MM.1S (cell line): ENCODE measurements at places on chromosomes 2 and 18.

DNA sequence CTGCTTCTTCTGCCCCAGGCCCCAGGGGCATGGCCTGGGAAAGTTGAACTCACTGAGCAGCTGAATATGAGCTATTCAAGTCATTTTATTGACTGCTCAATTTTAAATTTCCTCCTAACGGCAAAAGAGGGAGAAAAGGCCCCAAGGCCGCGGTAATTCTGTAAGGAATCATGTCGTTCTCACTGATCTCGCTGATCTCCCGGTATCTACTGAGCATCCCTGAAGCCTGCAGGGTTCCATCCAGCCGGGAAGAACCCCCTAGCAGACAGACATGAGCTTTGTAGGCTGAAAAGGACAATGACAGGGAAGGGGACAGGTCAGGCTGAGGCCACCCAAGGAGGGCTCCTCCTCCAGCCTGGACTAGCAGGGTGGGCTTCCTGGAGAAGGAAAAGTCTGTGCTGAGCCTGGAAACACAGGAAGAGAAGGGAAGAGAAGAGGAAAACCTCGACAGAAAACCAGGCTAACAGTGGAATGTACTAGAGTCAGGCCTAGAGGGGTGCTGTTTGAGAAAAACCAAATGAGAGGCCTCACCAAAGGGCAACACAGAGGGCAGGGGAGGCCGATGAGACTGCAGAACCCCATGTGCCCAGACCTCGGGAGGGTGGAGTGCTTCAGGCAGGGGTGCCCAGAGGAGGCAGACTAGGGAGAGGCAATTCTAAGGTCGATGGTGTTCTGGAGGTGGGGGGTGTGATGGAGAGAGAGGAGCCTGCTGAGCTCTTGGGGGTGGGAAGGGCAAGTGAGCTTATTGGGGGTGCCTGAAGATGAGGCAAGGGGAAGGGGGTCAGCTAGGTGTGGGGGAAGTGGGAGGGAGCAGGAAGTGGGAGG, 2.9 kb upstream of the NPPC start:
- no peak for DNase-seq

DNA sequence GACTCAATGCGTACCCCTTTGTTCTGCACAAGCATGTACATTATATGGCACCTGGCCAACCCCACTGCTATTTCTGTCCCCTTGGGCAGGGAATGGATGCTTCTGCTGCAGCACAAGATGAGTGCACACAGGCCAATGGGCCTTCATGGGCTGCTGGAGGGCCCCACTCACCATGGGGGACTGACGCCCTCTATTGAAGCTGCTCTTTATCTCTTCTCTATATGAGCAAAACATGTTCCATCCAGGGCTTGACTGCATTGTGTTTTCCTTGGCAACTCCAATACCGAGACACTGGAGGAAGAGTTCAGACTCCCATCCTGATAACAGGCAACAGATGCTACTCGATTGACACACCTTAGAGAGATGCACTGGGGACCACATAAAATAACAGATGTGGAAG, 251.6 kb upstream of the NCKAP5 start:
- DNase-seq, result no peak

GRCh38 chr2:232505856-232506255, 14.3 kb upstream of the PRSS56 start:
- no peak for DNase-seq

DNA sequence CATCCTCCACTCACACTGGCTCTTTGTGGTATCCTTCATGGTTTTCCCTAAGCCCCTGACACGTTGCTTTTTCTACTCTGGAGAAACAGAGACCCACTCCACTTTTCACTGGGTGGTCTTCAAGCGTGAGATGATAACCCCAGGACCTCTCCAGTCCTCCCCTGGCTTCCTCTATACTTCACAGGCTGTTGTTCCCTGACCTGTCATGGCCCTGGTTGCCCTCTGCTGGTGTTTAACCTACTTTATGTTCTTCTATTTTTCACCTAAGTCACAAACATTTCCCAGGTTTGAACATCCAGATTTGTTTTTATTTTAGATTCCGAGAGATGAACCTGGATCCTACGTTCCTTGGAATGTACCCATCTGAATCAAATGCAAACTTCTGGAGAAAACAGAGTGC, 84.5 kb downstream of the AOX1 start:
- no peak for DNase-seq

DNA sequence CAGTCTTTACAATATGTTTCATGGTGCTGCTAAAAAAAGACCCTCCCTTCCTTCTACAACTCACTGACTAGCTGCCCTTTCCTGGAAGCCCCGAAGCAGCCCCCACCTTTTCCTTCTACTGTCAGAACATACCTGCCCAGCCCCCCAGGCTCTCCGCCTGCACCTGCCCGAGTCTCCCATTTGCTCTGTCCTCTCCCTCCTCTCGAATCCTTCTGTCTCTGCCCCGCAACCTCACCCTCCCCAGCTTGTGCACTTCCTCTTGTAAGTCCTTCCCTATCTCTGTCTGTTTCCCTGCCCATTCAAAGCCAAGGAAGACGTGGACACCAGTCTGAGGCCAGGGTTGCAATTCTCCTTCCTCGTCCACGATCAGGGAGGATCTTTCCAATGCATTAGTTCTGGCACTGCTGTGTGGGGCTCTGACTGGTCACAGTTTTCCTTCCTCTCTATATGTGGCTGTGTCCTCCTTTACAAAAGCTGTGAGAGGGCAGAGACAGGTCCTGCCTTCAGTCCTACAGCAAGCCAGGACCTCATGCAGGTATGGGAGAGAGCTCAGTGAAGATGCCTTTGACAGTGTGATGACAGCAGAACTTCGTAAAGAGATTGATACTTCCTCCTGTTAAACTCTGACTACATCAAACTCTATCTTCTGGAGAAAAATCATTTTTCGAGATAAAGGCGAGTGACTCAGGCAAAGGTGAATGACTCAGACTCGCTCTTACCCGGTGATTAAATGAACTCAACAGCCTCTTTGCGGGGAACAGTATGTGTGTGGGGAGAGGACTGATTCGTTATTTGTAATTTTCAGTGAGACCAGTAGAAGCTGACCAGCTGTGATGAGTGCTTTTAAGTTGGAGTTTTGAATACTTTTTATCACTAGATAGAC, 14.2 kb downstream of the TNFRSF11A start:
- no peak for DNase-seq

GRCh38 chr2:224223851-224224555, 177.9 kb downstream of the FAM124B start:
- DNase-seq, result no peak
